ENCODE measurements at places on chromosomes 3 and 15.

GRCh38 chr3:195537995-195538394 is 5.1 kb downstream of the PPP1R2 start:
- DNase-seq = no peak

GRCh38 chr3:65252266-65252665 is 564.5 kb upstream of the ADAMTS9 start:
- DNase-seq = no peak

- DNase-seq = peak; percentile 48
Observed at GRCh38 chr3:112519424-112520001, 20.2 kb upstream of the BTLA start.

- no peak for DNase-seq
Observed at GRCh38 chr15:62792986-62793751, 249.4 kb upstream of the TPM1 start.

DNA sequence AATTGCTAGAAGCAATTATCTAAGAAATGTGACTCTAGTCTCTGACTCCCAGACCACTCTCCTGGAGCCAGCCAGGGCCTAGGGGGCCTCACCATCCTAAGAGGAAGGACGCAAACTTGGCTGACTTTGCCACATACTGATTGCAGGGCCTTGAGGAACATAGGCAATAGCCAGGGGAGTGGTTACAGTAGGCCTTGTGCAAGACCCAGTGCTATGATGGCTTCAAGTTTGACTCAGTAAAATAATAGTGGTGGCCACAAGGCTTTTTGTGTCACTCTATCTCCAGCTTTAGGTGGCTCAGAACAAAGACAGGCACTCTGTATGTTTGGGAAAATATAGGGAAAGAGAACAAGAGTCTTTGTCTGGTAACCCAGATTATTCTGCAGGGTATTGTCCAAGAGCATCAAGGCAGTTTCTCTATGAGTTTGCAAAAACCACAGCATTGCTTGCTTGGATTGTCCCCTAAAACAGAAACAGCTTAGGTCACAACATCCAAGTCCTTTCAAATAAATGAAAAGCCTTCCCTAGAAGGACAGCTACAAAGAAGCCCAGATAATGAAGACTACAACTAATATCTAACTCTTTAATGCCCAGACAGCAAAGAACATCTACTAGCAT is 631.5 kb downstream of the PYDC2 start:
- DNase-seq = no peak

DNA sequence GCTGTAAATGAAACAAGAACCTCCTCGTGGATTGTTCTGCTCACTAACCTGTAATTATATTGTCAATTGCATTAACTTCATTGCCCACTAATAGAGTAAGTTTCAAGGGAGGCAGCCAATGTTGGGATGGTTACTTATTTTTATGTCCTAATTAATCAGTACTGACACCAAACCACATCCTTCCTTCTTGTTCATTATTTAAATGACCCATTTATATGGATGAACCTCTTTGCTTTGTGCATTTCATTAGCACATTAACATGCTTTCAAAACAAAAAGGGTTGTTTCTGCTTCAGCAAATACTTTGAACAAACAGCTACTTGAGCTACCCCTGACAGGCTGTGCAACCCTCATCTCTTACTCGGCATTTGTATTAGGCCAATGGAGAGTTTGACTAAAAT is 374.2 kb downstream of the MECOM start:
- no peak for DNase-seq

- DNase-seq = peak; percentile 91
Observed at GRCh38 chr3:9878700-9879099, 1.4 kb downstream of the CIDEC start.

- no peak for DNase-seq
Observed at GRCh38 chr3:19105826-19106225, 42.5 kb upstream of the KCNH8 start.

- DNase-seq = no peak
Observed at GRCh38 chr3:141981084-141981483, 104.6 kb downstream of the ATP1B3 start.

DNA sequence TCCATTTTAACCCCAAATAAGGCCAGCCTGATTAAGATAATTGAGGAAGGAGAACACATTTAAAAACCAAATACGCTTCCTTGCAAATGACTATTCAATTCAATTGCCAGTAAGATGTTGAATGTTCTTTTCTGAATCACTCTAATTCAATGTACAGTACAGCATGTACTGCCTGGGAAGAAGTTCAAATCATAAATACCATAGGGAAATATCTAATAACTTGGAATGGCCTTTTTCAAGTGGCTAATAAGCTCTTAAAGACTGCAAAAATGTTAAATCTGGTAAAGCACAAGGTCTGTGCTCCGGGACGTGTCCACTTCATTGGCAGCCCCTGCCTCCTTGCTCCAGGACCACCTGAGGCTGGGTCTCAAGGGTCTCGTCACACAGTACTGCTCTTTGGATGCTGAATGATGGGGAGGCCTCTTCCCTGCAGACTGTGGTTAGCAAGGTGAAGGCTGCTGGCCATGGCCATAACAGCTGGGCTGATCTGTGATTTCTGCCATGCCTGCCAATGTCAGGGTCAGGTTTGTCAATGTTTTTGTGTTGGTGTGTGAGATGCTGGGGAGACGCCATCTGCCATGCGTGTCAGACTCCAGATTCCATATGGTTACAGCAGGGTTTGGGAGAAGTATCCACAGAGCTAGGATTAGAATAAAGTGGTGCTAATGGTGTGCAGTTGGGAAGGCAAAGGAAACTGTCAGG is 300.5 kb downstream of the ADAMTS17 start:
- no peak for DNase-seq

DNA sequence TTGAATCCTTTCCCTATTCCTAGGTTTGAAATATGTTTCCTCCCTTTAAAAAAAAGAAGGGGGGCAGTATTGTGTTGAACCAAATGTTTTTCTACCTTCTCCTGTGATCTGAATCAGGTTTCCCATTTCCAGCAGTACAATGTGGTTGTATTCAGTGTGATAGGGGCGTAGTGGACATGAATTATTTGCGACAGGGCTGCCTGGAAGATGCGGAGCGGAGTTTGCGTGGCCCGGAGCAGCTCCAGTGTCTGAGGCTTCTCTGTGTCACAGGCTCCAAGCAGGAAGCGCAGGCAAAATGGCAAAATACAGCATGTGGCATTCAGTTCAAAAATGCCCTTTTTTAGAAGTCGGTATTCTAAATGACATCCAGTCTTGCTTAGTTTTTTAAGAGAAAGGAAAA is 154.4 kb downstream of the PGPEP1L start:
- DNase-seq = peak; percentile 91

DNA sequence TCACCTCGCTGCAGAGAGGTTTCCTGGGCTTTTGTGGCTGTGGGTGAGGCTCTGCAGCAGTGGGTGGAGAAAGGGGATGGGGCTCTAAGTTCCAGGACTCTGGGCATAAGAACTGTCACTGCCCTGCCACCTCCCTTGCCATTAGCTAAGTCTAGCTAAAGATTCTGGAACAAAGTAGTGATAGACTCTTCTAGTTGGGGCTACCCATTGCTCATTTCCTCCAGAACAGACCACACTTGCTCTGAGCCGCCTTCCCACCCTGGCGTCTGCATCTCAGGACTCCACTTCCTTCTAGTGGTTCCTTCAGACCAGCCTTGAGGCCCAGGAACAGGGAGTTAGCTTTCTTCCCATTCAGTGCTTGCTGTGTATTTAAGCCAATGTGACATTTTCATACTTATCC is 7.5 kb downstream of the ARHGAP31 start:
- no peak for DNase-seq

GRCh38 chr15:39247574-39247973 is 333.3 kb upstream of the THBS1 start:
- no peak for DNase-seq

DNA sequence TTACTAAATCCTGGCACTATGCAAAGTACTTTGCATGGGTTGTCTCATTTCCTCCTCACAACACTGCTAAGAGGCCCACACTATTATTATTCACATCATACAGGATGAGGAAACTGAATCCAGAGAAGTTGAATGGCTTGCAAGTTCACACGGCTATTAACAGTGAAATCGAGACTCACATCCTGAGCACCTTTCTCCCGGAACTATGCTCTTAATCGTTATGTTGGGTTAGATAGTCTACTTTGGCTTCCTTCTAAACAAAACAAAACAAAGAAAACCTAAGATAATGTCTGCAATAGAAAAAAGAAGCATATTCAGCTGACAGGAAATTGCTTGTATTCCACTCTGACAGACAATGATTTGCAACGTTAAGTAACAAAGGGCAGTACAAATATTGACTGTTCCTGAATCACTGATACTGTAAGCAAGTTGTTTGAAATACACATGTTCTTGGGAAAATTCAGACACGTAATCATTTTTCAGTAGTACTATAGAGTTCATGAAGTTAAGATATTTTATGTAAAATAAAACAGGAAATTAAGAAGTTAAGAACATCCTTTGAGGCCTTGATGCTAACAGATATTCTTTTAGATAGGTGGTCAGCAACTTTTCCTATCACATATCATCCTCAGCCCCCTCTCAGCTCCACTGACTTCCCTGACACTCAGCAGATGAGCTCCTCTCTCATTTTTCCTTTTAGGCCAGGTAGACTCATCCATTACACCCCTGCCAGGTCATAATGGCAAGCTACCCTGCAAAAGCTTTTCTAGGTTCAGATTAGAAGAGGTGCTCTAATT is 40.7 kb downstream of the C2CD4B start:
- DNase-seq = peak; percentile 85

DNA sequence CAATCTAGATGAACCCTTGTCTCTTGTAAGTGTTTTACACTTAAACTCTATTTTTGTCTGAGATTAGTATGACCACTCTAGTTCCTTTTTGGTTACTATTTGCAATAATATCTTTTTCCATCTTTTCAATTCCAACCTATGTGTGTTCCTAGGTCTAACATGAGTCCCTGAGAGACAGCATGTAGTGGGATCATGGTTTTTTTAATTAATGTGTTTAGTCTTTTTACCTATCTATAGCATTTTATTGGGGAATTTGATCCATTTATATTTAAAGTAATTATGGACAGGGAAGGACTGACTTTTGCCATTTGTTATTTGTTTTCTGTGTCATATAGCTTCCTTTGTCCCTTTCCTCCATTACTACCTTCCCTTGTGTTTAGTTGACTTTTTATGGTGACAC is 21.7 kb downstream of the TNFSF10 start:
- no peak for DNase-seq

- peak; percentile 95 for DNase-seq
Observed at GRCh38 chr15:72685925-72686794, at the start of the genes BBS4 and HIGD2B. BBS4 (plus strand) TSS chr15:72686207; CDS start chr15:72686228, 21 bp downstream. HIGD2B (minus strand) TSS chr15:72686182; CDS start chr15:72676374, 9,808 bp downstream.

DNA sequence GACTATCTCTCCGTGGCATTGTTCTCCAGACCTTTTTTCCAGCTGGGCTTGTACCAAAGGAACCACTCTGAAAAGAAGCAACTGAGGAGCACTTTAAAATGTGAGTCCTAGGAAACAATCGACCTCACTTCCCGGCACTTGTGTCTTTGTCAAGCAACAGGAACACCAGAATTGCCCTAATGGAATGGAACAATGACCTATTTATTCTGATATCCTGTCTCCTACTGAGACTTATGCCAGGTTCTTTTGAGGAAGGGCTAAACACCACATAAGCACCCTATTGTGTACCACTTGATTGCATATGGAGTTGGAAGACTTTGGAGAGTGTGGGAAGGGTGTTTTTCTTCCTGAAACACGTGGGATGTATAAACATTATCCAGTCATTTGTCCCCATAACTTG is 56.8 kb upstream of the TGFBR2 start:
- DNase-seq = no peak

DNA sequence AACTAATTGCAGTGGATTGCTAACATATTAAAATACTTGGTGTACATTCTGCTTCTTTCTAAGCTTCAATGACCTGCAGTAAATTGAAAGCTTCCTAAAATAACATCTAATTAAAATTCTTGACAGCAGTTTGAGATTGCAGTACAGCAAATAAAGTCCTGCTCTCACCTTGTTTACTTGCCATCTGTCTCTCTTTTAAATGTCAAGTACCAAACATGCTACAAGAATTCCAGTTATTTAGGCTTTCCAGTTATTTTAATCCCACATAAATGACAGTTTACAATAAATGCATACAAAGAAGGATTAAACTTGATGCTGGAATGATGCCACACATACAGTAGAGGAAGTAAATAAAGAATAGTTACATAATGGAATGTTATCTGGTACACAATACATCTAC is 33.2 kb downstream of the CBLB start:
- no peak for DNase-seq

DNA sequence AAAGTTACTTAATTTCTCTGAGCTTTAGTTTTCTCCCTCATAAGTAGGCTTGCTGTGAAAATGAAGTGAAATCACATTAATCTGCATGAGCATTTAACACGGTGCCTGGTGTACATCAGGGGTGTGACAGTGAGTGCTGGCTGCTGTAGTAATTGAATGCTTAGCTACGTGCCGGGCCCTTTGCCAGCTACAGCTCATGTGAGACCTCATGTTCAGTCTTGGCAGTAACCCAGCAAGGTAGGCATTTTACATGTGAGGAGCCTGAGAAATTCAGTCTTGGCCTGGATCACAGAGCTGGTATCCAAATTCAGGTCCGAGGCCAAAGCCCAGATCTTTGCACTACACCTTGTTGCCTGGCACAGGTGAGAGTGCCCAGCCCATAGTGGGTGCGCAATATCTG is 9.1 kb downstream of the GHRL start:
- no peak for DNase-seq
